ENCODE measurements at places on chromosomes 11 and 22.

- DNase-seq, result no peak
Observed at GRCh38 chr11:125379565-125379964, 116.5 kb downstream of the FEZ1 start.

GRCh38 chr22:43090130-43090789, 1.1 kb upstream of the TTLL1 start:
- no peak for DNase-seq

DNA sequence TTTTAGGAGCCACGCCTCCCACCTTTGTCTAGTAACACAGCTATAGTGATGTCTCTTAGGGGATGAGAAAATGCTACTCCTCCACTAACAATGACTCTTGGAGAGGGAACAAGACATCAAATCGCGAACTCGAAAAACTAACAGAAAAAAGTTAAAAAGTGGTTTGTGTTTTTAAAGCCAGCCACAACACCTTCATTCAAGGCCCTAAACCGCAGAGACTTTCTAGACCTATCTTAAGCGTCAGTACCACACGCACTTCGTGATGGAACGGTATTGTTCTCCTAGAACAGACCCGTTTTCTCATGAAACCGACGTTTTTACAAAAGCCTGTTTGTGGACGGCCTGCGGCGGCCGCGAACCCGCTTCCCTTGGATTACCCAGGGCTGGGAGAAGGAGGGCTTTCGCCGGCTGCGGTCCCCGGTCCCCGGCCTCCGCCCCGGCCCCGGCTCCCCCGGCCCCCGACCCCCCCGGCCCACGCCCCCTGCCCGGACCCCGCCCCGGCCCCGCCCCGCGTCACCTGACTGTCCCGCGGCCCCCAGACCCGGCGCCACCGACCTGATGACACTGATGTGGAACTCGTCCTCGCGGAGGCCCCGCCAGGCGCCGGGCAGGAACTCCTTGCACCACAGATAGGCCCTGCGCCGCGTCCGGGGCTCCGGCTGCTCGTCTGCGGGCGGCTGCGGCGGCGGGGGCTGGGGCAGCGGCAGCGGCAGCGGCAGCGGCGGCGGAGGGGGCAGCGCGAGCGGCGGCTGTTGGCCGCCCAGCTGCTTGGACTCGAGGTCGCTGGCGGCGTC, 718 bp downstream of the CHKA start:
- DNase-seq, result peak; percentile 62

- DNase-seq, result no peak
Observed at GRCh38 chr11:30458541-30458940, 127.6 kb downstream of the MPPED2 start.

GRCh38 chr22:48138427-48138826, 1376.0 kb downstream of the TBC1D22A start:
- DNase-seq, result no peak

DNA sequence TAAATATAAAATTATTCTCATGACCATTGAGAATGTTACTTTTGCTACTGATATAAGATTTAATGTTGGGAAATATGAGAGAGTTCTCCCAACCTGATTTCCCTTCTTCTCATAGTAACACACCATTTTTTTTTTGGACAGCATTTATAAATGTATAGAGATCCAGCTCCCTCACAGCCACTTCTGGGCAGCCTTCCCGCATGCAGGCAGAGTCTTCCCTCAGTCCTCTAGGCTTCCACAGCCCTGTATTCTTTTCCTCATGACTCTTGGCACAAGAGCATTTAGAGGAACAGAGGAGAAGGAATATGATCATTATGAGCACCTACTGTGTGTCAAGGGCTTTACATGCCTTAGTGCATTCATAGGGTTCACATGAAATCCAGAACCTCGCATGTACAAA, 9.0 kb downstream of the DTX4 start:
- DNase-seq, result no peak

DNA sequence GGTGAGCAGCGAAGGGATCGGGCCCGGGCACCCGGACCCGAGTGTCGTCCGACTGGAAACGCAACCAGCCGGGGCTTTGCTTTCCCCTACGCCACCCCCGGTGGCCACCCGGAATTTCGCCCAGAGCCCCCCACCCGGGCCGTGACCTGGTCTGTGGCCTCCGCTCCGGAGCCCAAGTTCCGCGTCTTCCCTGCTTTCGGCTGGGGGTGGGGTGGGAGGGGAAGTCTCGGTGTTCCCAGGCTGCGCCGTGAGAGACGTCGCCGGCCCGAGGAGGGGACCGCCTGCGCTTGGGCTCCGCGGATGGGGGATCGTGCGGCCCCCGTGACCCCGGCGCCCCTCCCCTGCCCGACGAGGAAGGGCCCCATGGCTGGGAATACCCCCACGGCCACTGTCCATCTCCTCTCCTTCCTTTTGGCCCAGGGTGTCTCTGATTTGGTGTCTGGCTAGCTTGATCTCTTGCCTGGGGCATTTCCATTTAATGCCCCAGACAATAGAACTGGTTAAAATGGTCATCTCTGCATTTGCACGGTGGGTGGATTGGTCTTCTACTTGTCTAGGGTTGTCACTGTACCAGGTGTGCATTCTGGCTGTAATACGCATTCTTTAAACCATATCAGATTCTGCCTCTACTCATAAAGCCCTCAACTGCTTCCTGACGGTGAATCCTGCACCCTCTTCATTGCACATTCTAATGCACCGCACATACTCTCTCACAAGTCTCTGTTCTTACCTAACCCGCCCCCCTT, 789 bp downstream of the SIK2 start:
- peak; percentile 41 for DNase-seq

DNA sequence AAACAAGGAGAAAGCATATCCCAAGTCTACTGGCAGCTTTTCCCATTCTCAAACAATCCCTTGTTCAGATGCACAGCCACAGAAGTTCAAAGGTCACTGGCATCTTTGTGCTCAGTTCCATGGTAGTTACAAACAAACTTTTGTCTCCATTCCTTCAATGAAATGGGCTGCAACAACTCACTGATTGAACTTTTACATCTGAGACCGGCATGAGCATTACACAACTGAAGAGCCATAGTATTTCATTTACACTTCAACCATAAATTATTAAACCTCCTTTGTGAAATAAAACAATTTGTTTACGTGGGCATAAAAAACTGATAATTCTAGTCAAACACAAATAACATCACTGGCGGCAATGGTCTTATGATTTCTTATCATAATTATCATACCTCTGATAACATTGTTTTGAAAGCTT, 67.8 kb upstream of the ARHGAP32 start:
- DNase-seq, result no peak
